Heart left ventricle (tissue), 16 donors: ENCODE measurements at places on chromosomes 5 and 9. TPM values are rescaled to one million over a fixed set of nuclear protein-coding genes. Genes with fewer than 3 reads are reported as not detected.

SLC9A3 gene
- 0.50 TPM for polyA plus RNA-seq

ROR2 gene
- 0.39 TPM for polyA plus RNA-seq

DNA sequence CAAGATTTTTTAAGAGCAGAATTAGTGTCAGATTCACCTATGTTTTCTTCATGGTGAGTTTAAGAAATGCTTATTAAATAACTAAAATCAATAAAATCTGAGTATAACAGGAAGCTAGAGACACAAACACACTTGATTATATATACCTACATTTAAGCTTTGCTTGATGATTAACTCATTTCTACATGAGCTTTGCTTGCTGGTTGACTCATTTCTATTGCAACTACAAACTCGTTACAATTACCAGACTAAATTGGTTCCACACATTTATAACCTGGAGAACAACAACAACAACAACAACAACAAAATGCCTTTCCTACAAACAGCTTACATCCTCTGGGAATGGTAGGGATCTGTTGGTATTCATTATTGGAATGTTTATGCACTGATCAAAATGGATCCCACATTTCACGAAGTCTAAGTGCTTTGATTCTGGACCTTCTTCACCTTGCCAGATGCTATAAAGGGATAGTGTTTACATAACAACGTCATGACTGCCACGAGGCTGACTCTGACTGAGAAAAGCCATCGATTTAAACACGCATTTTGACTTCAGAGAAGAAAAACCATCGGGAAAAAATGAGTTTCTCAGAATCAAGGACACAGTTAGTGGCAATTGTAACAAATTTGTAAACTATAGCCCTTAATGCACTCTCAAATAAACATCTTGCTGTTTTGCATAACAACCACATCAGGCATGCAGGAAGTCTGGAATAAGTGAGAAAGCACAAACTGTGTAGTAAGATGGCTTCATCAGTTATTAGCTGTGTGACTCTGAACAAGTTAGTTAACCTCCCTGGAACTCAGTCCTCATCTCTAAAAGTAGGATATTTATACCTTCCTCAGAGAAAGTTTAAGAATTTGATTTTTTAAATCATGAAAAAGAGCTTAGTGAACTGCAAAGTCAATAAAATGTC, 49.8 kb downstream of the RASEF start:
- DNase-seq: no peak

TAF11L6 gene
- not detected for polyA plus RNA-seq

GLRA1 gene
- not detected for polyA plus RNA-seq

FOXD1 gene
- not detected for polyA plus RNA-seq

AK8 gene
- polyA plus RNA-seq: not detected

DNA sequence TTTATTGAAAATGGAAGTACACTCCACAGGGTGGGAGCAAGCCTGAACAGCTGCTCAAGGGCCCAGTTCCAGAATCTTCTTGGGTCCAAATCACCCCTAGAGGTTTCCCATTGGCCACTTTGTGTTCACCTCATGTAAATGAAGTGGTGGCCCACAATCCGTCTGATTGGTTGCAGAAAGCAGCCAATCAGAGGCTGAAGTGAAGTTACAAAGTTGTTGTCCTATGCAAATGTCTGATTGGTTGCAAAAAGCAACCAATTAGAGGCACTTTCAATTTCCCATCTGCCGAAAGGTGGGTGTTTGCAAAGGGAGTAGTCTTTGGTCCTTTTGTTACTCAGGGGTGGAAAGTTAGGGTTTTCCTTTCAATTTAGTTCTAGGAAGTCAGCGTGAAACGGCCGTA, 8.8 kb downstream of the TMEM171 start:
- DNase-seq: no peak

DNA sequence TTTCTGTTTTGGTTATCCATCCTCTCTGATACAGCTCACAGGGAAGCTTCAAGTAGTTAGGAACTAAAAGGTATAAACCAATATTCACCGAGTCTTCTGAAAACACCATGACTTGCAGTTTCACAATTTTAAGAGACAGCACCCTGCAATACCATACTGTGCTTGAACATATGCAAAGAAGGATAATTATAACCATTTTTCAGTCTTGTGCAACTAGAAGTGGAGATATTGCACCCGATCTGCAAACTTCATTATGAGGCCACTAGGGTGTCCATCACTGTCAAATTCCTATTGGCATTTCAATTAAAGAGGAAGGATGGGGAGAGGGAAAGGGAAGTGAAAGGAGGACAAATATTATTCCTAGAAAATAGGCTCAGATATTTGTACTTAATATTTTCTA, 32.4 kb upstream of the CEP120 start:
- no peak for DNase-seq

GRCh38 chr5:72611118-72611730, 104.0 kb upstream of the ZNF366 start:
- peak; percentile 69 for DNase-seq

CCDC69 gene
- polyA plus RNA-seq: 245 TPM

- DNase-seq: no peak
These were observed 159.1 kb upstream of the IRX2 start for GRCh38 chr5:2910401-2911175.

- DNase-seq: no peak
These were observed 18.7 kb downstream of the HK3 start for GRCh38 chr5:176880366-176881020.

DNA sequence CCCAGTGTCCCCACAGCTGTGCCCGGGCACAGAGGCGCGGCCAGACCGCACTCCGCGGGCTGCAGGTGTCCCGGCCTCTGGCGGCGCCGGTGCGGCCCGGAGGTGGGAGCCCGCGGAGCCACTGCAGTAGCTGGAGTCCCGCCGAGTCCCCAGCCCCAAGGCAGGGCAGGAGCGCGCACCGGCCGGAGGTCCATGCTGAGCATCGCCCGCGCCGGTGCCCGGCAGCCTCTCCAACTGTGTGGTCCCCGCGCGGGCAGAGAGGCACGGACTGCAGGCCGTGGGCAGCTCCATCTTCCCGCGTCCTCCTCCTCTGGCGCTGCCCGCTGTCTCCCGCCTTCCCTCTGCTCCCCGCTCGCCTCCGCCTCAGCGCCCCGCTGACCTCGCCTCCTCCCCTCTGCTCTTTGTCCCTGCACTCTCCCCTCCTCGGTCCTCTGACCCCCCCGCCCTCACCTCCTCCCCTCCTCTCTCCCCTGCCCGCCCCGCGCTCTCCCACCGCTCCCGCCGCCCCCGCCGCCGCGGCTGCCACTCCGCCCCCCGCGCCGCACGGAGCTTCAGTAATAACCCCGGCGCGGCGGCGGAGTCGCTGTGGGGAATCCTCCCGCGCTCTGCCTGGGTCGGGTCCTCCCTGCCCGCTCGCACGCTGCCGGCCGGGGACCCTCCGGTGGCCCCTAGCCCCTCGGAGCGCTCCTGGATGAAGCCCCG, at the start of gene ADAMTS16:
TSS of gene ADAMTS16 (plus strand) at position 554 of the 702 bp plus-strand sequence. CDS start at position 692, 138 bp downstream.
- DNase-seq: no peak

DNA sequence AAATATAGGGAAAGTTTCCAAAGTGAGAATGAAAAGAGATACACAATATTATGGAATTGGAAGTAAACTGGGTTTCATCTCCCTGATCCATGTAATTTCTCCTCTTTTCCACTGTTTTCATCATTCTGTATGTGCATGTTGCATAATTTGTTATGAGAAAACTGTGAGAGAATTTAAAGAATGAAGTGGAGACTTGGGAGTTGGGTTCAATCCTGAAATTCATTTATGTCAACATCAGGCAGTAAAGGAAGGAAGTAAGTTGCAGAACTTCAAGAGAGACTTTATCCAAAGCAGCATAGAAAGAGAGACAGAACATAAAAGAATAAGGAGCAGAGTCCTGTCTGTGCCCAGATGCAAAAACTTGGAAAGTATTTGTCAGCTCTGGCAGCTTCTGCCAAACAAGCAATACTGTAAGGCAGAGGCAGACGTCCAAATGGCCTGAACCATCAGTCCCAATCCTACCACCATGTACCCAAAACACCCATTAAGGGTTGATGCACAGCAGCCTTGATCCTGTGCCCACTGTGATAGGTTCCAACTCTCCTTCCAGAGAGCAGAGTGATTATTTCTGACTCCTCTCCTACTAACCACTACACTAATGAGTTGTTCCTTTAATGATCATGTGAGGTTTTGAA, 425.3 kb upstream of the CDH6 start:
- DNase-seq: no peak

SRP19 gene
- polyA plus RNA-seq: 81.7 TPM

SPAG8 gene
- 0.58 TPM for polyA plus RNA-seq

INSL4 gene
- polyA plus RNA-seq: not detected

PCDHGB6 gene
- 4.5 TPM for polyA plus RNA-seq
